NCI-H510A treated with DMSO at 0.1 percent for 48 hours (cell line): ENCODE measurements at places on chromosomes 4 and X.

DNA sequence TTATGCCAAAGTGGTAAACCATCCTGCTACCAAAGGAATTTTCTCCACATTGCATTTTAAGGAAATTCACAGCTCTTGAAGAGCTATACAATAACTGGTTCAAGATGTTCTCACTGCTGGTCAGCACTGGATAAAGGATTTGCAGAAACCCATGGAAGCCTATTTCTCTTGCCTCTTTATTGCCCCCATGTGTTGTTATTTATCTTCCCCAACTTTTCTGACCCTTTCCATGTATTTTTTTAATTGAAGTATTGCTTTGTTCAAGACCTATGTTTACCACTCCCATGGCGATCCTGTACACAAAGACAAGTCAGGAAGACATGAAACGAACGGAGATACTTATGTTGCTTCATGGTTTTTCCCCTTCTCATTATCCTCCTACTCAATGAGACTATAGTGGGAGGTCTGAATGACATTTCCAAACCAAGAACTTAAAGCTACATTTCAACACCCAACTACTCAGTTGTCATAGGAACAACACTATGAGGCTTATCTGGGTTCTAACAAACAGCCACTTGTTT, 566.4 kb upstream of the DIPK2B start:
- DNase-seq = no peak

DNA sequence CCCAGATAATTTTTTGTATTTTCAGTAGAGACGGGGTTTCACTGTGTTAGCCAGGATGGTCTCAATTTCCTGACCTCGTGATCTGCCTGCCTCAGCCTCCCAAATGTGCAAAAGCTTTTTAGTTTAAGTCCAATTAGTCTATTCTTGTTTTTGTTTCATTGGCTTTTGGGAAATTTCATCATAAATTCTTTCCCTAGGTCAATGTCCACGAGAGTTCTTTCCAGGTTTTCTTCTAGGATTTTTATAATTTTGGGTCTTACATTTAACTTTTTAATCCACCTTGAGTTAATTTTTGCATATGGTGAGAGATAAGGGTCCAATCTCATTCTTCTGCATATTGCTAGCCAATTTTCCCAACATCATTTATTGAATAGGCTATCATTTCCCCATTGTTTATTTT, 36.3 kb upstream of the PDLIM5 start:
- DNase-seq = no peak

DNA sequence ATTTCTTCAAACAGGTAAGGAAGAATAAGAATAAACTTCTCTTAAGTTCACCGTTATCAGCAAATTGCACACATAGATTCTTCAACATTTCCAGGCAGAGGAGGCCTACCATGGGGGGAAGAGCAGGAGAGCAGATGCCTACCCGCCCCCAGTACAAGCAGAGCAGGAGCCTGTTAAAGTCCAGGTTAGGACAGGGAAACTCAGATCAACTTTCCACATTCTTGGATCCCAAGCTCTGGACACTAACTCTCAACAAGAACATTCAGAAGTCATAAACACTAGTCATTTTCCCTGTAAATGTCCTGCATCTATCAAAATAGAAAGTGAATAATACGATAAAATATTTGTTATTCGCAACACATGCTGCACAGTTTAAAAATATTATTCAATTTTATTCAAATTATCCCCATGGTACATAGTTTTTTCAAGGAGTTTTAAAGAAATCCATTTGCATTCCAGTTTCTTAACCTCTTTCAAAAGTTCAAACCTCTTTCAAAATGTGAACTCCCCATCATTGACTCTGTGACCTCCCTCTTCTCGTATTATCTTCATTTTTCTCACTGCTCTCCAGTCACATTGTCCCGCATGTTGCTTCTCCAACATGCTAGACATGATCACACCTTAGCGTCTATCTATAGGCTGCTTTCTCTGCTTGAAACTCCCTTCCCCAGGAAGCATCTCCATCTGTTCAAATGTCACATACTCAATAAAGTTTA, 185.2 kb upstream of the NEIL3 start:
- DNase-seq = no peak

GRCh38 chrX:124042042-124042441, 80.5 kb downstream of the STAG2 start:
- no peak for DNase-seq

- DNase-seq = no peak
Measured at GRCh38 chrX:11349020-11349419, 55.8 kb downstream of the AMELX start.

GRCh38 chr4:38706301-38706700, 42.3 kb downstream of the KLF3 start:
- DNase-seq = no peak

DNA sequence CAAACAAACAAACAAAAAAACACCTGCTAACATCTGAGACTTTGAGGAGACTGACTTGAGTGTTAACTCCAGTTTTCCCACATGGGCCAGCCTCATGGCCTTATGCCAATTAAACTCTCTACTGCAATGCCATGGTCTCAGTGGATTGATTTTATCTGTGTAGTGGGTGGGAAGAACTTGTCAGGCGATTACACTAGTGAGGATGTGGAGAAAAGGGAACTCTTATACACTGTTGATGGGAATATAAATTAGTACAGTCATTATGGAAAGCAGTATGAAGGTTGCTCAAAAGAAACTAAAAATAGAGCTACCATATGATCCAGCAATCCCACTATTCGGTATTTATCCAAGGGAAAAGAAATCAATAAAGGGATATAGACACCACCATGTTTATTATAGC, 12.8 kb upstream of the XIAP start:
- no peak for DNase-seq

GRCh38 chr4:83209419-83209818, 75.2 kb downstream of the COQ2 start:
- DNase-seq = no peak
